ENCODE measurements at places on chromosomes 2 and 18. TPM values are rescaled to one million over a fixed set of nuclear protein-coding genes. Genes with fewer than 3 reads are reported as not detected.

- DNase-seq, result no peak
These were observed 18.6 kb downstream of the NRXN1 start for GRCh38 chr2:51013079-51013932.

DNA sequence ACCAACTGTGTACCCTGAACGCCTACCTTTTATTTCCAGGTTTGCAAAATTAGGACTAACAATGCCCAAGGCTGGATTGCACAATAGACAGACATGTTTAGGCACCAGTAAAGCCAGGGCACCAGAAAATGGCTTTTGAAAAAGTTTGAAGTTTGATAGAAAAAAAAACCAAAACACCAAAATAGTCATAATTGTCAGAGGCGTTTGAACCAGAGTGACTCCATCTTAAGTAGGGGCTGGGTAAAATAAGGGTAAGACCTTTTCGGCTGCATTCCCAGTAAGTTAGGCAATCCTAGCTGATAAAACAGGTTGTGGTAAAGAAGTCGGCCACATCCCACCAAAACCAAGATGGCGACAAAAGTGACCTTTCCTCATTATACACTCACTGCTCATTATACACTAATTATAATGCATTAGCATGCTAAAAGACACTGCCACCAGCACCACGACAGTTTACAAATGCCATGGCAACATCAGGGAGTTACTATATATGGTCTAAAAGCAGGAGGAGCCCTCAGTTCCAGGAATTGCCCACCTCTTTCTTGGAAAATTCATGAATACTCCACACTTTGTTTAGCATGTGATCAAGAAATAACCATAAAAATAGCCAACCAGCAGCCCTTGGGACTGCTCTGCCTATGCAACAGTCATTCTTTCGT, 105.1 kb upstream of the MSH2 start:
- DNase-seq, result no peak

- DNase-seq, result peak; percentile 69
These were observed 15.2 kb upstream of the FAHD2A start for GRCh38 chr2:95387358-95387757.

GRCh38 chr2:178008636-178009289, 63.8 kb downstream of the PDE11A start:
- DNase-seq, result no peak

DNA sequence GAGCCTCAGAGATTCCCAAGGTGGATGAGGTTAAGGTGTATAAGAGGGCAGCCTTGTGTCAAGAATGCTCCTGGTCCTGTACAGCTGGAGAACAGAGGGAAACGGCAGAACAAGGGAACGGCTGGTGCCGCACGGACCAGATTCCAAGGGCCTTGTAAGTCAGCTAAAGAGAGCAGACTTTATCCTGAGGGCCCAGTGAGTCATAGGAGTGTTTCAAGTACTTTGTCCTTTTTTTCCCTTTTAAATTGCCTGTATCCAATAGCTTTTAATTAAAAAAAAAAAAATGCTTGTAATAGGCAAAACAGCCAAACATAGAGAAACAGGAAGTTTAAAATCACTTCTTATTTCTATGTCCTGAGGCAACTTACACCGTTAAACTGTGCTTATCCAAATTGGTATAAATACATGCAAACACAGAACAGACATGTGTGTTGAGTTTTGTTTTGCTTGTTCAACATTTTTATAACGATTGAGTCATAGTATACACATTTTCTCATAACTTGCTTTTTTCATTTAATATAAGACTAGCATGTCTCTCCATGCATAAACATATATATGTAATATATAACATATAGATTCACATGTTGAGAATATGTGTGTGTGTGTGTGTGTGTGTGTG, 42.1 kb upstream of the EVA1A start:
- no peak for DNase-seq

GRCh38 chr2:239114616-239115265, 266.9 kb downstream of the TWIST2 start:
- no peak for DNase-seq

- DNase-seq, result no peak
These were observed 161.1 kb upstream of the RAB12 start for GRCh38 chr18:8448130-8448529.

DNA sequence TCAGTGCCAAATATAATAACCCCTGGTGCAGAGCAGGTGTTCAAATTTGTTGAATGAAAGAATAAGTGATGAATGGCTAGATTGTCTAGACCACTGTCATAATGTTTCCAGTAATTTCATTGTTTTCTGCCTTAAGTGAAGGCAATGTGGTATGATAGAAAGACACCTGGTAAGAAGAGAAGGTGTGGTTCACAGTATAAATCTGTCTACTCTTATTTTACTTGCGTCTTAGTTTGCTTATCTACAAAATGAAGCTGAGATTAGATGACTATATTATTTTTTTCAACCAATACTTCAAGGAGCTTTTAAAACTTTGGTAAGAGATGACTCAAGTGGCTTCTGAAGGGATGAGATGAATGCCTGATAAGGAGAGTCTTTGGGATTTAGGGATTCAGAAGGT, 788.4 kb downstream of the EPHA4 start:
- DNase-seq, result no peak

DNA sequence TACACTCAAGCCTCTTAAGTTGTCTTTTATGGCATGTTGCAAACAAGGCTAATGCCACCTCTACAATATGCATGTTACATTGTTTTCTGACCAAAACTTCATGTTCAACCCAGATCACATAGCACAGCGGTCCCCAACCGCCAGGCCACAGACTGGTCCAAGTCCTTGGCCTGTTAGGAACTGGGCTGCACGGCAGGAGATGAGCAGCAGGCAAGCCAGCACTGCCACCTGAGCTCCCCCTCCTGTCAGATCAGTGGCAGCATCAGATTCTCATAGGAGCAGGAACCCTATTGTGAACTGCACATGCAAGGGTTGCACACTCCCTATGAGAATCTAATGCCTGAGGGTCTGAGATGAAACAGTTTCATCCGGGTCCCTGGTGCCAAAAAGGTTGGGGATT, 324.8 kb upstream of the CHAC2 start:
- DNase-seq, result no peak

- DNase-seq, result peak; percentile 64
These were observed 152.7 kb downstream of the MBP start for GRCh38 chr18:76979906-76980305.

The VIT gene
- 11.4 TPM for total RNA-seq

The CRYGC gene
- total RNA-seq, result not detected

The GKN1 gene
- total RNA-seq, result not detected

The CSRNP3 gene
- 1.9 TPM for total RNA-seq

The DSG3 gene
- not detected for total RNA-seq

The CPLX4 gene
- not detected for total RNA-seq

The PLB1 gene
- total RNA-seq, result 0.64 TPM

The C2orf66 gene
- total RNA-seq, result 0.27 TPM

The ARHGAP28 gene
- total RNA-seq, result 22.8 TPM

The MYL1 gene
- total RNA-seq, result not detected

The NRP2 gene
- total RNA-seq, result 58.4 TPM

The TPRKB gene
- 16.2 TPM for total RNA-seq

The PLGLB1 gene
- 3.3 TPM for total RNA-seq
